GM06990 (cell line): ENCODE measurements at places on chromosomes 5 and 9.

DNA sequence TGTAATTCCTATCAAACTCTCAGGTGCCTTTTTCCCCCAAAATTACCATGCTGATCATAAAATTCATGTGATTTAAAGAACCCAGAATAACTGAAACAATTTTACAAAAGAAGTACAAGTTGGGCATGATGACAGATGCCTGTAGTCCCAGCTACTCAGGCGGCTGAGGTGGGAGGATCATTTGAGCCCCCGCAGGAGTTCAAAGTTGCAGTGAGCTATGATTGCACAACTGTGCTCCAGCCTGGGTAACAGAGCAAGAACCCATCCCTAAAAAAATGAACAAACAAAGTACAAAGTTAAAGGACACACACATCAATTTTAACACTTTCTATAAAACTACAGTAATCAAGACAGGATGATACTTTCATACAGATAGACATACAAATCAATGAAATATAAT, 97.9 kb upstream of the LPAR1 start:
- no peak for DNase-seq

GRCh38 chr5:80757290-80757689, 102.5 kb upstream of the DHFR start:
- no peak for DNase-seq

DNA sequence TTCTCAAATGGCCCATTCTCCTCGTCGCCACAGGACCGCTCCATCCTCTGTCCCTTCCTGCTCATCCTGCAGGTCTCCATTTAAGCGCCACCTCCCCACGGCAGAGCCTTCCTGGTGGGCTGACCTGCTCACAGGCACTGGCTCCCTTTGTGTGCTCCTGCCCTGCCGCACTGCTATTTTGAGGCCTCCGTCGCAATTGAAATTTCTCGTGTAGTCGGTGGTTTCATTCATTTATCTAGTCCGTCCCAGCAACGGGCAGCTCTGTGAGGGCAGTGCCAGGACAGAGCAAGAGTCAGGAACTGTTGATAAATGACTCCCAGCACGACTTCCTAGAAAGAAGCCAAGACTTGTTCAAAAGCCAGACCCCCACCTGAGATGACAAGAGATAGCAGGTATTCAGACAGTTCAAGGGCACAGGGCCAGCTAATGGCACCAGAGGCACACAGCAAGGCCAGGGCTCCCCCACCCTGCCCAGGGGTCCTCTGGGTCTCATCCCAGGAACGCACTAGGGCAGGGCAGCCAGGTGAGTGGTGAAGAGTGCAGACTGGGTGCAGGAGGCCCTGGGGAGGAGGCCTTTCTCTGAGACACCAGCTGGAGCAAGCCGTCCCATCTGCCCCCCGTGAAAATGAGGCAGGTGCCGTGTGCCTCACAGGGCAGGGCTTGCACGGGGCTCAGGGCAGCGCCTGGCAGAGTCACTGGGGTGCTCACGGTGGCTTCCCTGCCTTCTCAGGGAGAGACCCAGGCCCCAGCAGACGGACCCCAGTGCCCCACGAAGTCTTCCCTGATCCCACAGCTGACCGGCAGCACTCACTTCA, 36.9 kb downstream of the FAM78A start:
- no peak for DNase-seq

- no peak for DNase-seq
Measured at GRCh38 chr5:143931986-143932385, 120.0 kb downstream of the HMHB1 start.

GRCh38 chr9:106468431-106468830, 394.5 kb upstream of the ZNF462 start:
- peak; percentile 68 for DNase-seq

DNA sequence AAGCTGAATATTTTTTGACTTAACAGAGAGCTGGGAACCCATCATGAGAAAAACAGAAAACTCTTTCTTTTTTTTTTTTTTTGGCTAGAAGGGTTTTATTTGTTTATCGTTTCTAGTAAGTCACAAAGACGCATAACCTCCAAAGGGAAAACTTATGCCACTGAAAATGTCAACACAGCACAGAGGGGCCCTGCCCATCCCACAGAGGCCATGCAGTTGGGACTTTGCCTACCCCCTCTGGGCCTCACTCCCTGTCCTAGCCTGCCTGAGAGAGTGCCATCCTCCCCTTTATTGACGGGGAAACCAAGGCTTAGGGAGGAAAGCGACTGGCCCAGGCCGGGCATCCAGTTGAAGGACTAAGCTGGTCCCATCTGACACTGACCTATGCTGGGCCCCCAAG, 74.7 kb downstream of the VAV2 start:
- DNase-seq = no peak

DNA sequence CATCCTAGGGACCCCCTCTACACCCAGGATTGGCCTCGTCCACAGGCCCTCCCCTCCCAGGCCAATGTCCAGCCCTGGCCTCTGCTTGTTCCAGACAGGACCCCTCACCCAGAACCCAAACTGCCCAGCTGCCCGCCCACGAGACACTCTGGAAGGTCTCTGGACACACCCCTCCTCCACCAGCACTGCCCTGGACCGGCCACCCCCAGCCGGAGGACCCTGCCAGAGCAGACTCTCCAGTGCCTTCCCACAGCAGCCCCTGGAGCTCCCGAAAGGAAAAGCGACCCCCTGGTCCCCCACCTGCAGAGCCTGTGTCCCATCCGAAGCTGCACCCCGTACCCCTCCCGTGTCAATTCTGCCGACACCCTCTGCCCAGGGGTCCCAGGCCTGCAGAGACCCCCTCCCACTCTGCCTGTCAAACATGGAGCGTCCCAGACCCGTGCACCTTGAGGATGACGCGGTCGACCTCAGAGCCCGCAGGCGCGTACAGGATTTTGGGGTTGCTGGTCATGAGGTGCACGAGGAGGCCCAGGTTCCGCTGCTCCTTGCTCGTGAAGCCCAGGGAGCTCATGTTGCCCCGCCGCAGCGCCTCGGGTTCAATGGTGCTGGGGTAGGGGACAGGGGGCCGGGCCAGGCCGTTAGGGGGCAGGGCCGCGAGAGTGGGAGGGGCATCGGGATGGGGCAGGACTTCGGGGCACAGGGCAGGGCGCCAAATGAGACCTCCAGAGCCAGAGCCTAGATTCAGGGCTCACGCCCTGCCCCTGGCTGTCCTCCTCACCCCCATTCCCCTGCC, 8.0 kb downstream of the ABCA2 start:
- DNase-seq = no peak

DNA sequence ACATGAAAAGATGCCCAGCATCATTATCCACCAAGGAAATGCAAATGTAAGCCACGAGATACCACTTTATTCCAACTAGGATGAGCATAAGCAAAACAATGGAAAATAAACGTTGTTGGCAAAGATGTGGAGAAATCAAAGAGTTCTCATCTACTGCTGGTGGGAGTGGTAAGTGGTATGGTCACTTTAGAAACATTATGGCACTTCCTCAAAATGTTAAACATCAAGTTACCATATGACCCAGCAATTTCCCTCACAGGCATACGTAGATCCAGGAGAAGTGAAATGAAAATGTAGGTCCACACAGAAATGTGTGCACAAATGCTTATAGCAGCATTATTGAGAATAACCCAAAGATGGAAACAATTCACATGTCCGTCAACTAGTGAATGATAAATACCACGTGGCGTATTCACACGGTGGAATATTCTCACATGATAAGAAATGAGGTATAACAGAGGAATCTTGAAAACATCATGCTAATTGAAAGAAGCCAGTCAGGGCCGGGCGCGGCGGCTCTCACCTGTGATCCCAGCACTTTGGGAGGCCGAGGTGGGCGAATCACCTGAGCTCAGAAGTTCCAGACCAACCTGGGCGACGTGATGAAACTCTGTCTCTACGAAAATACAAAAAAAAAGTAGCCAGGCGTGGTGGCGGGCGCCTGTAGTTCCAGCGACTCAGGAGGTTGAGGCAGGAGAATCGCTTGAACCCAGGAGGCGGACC, 16.4 kb upstream of the FLT4 start:
- DNase-seq = no peak

GRCh38 chr9:93083592-93084470, 12.2 kb upstream of the CARD19 start:
- DNase-seq = no peak

DNA sequence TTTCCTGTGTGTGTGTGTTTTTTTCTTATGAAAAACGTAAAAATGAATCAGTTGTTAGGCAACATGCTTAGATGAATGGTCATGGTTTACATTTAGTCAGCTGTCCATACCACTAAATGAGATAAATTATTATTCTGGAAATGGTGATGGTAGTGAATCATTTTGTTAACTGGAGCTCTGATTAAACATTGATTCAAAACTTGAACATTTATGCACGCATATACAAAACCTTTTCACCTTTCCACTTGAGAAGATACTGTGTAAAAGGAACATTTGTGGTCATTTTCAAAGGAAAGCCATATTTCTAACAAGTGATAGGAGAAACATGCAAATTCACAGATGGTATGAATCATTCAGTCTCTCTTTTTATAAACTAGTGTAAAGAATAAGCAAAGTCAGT, 162.0 kb downstream of the SLC25A46 start:
- no peak for DNase-seq

GRCh38 chr9:133948131-133948530, 44.0 kb downstream of the VAV2 start:
- DNase-seq = no peak

- no peak for DNase-seq
Measured at GRCh38 chr9:123031963-123032362, 1.5 kb upstream of the GPR21 start.

- DNase-seq = peak; percentile 19
Measured at GRCh38 chr5:9409413-9409960, 136.4 kb downstream of the SEMA5A start.

- DNase-seq = no peak
Measured at GRCh38 chr5:71695071-71695470, 24.0 kb upstream of the CARTPT start.

DNA sequence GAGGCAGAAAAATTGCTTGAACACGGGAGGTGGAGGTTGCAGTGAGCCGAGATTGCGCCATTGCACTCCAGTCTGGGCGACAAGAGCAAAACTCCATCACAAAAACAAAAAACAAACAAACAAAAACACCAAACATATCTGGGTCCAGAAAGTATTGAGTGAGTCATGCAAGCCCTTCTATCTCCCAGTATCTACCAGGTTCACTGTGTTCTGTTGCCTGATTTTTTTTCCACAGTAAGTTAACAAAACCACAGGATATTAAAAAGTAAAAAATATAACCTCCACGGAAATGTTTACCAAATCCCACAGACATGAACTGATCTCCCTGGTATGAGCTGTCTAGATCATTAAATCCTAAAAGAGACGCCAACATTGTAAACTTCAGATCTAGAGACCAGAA, 94.4 kb downstream of the ANKH start:
- no peak for DNase-seq

DNA sequence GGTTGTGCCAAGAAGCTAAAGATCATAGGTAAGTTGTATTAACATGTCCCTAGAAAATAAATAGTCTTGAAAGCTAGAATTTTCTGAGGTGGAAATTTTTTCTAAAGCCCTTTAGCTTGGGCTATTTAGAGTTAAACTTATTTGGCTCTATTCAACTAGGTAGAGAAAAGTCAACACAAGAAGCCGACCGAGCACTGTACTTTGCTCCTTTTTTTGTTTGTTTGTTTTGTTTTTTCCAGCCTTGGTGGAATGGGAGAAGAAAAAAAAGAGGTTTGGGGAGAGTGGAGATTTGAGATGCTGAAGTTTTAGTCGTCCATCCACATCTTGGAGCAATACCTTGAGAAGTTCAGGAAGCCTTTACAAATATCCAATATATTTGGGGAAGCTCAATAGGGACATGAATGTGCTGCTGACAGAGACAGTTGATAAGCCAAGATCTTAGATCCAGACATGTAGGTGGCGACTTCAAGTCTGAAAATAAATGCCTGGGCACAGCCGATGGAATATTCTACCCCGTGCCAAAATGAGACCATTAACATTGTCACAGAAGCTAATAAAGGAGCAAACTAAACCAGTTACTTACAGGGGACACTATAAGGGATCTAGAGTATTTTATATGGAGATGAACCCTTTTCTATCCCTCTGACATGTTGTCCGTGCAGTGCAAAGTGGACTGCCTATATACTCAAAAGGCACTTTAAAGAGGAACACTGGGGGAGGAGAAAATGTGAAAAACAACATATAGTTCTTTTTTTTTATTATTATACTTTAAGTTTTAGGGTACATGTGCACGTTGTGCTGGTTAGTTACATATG, 466.1 kb downstream of the PTPRD start:
- DNase-seq = no peak

DNA sequence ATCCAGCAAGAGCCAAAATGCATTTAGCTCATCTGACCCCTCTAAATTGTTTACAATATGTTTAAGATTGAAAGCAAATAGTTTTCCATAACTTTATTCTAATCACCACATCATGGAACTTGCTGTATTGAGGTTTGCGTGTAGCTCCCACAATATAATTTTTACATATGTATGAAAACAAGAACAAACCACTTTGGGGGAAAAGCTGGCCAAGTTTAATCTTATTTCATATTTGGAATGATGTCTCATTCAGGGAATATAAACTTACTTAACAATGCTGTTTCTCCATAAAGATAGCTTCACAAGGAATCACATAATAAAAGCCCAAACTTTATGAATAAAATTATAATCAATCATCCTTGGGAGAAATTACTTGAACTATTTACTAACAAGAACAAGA, 194.6 kb upstream of the PCSK5 start:
- no peak for DNase-seq

GRCh38 chr9:98846879-98847278, 39.4 kb downstream of the GALNT12 start:
- DNase-seq = no peak

DNA sequence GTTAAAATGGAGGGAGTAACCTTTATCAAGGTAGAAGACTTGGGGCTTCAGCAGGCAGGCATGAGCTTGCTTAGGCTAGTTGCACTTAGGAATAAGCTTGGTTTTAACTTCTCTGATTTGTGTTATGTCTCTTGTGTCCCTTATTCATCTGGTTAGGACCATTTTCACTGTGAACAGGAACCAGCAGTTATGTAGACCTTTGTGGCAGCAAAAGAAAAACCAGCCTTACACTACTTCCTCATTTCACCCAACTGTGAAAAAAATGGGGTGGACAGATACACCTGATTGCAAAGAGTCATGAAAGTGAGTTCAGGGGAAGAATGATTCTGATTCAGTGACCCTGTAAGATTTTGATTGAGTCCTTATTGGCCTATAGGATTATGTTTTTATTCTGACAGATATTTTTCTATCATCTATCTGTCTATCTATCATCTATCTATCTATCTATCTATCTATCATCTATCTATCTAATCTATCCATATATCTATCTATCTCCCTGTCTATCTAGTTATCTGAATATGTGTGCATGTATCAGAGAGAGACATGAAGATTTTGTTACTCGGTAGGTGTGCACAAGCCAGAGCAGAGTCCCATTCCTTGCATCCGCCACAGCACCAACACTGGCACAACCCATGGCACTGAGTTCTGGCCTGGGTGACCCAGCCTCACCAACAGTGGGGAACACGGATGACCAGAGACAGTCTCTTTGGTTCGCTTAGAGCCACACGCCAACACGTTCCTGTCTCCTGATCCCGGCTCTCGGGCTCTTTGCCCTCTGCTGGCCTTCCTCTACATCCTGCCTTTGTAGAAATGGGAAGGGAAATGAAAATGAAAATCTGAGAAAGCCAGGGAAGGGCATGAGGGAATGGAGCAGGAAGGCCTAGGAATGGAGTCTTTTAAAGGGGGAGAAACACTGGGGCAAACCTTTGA, 1.3 kb upstream of the ZNF366 start:
- peak; percentile 66 for DNase-seq
